Thoracic aorta (tissue), 2 donors: ENCODE measurements at places on chromosomes 2 and 18. TPM values are rescaled to one million over a fixed set of nuclear protein-coding genes. Genes with fewer than 3 reads are reported as not detected.

DNA sequence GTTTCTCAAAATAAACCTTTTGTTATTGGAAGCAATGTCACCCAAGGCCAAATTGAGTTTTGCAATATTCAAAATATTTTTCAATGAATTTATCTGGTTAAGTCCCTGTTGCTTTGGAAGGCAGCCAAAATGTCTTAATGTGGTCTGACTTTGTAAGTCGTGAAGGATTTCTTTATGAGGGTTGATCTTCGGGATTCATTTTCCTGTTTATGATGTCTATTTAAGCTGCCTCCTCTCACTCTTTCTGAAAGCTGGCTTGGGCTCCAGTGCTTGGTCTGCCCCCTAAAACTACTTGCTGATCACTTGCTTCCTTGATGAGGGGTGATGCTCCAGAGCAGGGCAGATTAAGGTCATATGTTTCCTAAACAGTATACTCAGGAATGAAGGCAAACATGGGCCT is 141.1 kb downstream of the ANTXR1 start:
- H3K4me1 ChIP-seq: peaks cover 58% of the 10 kb centered on the region
- no peaks in the 10 kb centered on the region for H3K36me3 ChIP-seq
- no peaks in the 10 kb centered on the region for H3K27me3 ChIP-seq
- peak overlapping the region; percentile 77 for H3K27ac ChIP-seq

DNA sequence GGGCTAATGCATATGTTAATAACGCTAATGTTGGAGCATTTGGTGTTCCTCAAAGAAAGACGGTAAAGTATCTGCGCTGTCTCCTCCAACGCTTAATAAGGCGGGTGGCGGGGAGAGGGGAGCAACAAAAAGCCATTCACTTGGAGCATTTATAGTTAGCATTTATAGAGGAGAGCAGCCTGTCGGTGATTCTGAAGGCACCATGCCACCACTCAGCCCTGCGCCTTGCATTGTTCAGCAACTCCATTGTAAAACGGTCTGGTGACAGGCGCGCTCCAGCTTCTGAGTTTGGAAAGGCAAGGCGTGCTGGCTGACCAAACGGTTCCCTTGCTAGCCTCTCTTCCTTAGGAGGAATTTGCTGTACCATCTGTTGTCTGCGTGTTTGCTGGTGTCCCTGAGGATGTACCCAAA is 83.9 kb downstream of the LYPD1 start:
- no peaks in the 10 kb centered on the region for H3K27me3 ChIP-seq
- H3K4me1 ChIP-seq: no peaks in the 10 kb centered on the region
- DNase-seq: no peak
- H3K4me3 ChIP-seq: no peak overlapping the region
- H3K27ac ChIP-seq: no peak overlapping the region
- no peaks in the 10 kb centered on the region for H3K36me3 ChIP-seq

DNA sequence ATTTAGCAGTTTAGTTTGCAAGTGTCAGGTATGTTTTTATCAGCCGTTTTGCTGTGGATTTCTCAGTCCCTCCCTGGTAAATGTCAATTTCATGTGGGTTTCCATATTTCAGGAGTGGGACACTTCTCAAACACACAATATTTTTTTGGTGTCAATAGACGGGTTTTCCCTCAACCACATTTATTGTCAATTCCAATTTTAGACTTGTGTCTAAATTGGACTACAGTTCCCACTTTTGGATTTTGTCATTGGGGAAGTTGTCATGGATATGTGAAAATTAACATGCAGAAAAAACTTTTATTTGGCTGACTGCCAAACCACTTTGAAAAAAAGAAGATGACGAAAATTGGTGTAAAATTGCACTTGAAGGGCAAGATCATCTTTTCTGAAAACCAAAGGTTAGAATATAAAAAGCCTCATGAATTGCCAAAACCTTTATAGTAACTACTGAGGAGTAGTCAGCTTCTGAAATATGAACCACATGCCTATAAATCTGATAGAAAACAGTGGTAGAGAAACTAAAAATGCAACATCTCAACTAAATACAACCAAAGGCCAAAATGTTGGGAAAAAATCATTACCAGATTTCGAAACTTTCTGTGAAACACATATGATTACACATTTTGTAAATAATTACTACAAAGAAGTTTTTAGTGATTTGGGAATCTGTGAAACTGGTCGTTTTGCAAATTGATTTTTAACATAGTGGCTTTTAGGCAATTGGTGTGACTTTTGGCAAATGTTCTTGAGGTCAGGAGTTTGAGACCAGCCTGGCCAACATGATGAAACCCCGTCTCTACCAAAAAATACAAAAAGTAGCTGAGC is 106.4 kb downstream of the BCL2L11 start:
- no peak for DNase-seq
- H3K4me3 ChIP-seq: no peak overlapping the region
- no peaks in the 10 kb centered on the region for H3K36me3 ChIP-seq
- no peaks in the 10 kb centered on the region for H3K27me3 ChIP-seq

DNA sequence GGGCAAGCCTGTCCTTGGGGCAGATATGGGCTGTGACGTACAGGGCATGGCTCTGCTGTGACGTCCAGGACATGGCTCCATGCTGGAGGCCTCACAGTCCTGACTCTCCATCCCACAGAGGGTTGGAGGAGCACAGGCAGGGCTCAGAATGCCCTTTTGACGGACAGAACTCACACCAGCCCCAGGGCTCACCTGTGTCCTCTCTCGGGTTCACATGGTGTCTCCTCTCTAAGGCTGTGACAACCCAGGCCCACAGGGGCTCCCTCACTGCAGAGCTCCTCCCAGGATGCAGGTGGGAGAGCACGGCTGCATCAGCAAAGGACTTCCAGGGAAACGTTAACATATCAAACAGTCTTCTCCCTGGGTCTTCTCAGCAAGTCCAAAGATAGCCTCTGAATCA is 133.8 kb downstream of the EIPR1 start:
- DNase-seq: no peak
- H3K27ac ChIP-seq: no peak overlapping the region
- no peak overlapping the region for H3K4me3 ChIP-seq
- H3K36me3 ChIP-seq: peaks cover 7% of the 10 kb centered on the region
- no peaks in the 10 kb centered on the region for H3K27me3 ChIP-seq

- H3K4me1 ChIP-seq: peaks cover 21% of the 10 kb centered on the region
- H3K27ac ChIP-seq: no peak overlapping the region
- no peak for DNase-seq
- no peak overlapping the region for H3K4me3 ChIP-seq
- no peaks in the 10 kb centered on the region for H3K27me3 ChIP-seq
- peaks cover 36% of the 10 kb centered on the region for H3K36me3 ChIP-seq
Observed at GRCh38 chr2:231359948-231360347, 35.6 kb upstream of the B3GNT7 start.

DNA sequence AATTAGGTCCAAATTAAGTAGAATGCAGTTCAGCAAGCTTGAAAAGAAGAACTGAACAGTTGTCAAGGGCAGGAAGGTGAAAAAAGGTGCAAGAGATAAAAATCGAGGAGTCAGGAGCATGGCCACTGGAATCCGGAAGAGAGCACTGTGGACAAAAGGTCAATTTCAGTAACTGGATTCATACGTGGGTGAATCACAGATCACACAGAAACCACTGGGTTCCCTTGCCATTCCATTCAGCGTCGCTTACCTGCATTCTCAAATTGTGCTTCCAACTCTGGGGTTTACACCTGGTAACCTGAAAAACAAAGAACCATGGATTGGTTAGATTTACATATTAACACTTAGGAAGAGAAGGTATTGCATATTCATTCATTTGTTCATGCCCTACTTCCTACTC is 21.6 kb upstream of the LMAN1 start:
- H3K27ac ChIP-seq: no peak overlapping the region
- no peak overlapping the region for H3K4me3 ChIP-seq
- no peak for DNase-seq
- no peaks in the 10 kb centered on the region for H3K4me1 ChIP-seq
- no peaks in the 10 kb centered on the region for H3K36me3 ChIP-seq
- no peaks in the 10 kb centered on the region for H3K27me3 ChIP-seq

- H3K36me3 ChIP-seq: no peaks in the 10 kb centered on the region
- H3K4me1 ChIP-seq: no peaks in the 10 kb centered on the region
- H3K27ac ChIP-seq: no peak overlapping the region
- H3K4me3 ChIP-seq: no peak overlapping the region
- H3K27me3 ChIP-seq: no peaks in the 10 kb centered on the region
Observed at GRCh38 chr18:35276267-35276666, 13.8 kb downstream of the ZSCAN30 start.

DNA sequence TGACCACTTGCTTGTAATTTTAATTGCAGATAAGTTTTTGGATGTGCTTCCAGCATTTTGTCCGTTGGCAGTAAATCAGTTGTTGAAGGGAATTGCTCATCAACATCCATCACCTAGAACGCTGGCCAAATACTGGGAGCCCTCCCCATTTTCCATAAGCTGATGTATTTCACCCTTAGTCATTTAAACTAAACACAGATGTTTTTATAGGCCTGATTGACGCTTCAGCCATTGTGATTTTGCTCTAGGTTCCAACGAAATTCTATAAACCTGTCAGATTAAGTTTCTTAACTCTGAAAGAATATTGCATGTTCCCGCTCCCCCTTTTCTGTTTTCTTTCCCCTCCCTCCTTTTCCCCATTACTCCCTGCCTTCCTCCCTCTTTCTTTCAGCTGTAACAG is 1.0 kb upstream of the RPRM start:
- no peak overlapping the region for H3K27ac ChIP-seq
- DNase-seq: no peak
- no peaks in the 10 kb centered on the region for H3K36me3 ChIP-seq
- no peaks in the 10 kb centered on the region for H3K27me3 ChIP-seq
- H3K4me1 ChIP-seq: peaks cover 11% of the 10 kb centered on the region

DNA sequence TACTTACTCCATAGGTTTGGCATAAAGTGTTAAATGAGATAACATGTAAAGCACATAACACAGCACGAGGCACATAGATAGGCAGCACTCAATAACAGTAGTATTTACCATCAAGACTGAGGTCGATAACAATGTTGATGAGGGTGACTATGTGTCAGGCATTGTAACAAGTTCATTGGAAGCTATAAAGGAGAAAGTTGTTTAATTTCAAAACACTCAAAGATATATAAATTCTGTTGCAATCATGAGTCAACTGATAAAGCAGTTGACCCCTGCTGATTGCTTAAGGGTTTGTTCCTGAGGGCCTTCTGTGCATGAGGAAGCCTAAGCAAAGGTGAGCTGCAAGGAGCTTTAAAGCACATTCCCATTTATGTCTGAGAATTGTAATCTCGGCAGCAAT is 760.5 kb downstream of the SATB2 start:
- H3K27ac ChIP-seq: no peak overlapping the region
- H3K36me3 ChIP-seq: no peaks in the 10 kb centered on the region

- DNase-seq: no peak
- H3K27me3 ChIP-seq: no peaks in the 10 kb centered on the region
- H3K4me3 ChIP-seq: no peak overlapping the region
- H3K36me3 ChIP-seq: no peaks in the 10 kb centered on the region
- no peak overlapping the region for H3K27ac ChIP-seq
Observed at GRCh38 chr2:16245481-16246054, 305.2 kb downstream of the MYCN start.

- H3K27ac ChIP-seq: no peak overlapping the region
- no peak for DNase-seq
- H3K27me3 ChIP-seq: no peaks in the 10 kb centered on the region
- H3K4me1 ChIP-seq: no peaks in the 10 kb centered on the region
- no peaks in the 10 kb centered on the region for H3K36me3 ChIP-seq
Observed at GRCh38 chr2:1101011-1101782, 150.5 kb downstream of the SNTG2 start.

Gene TUBA3E
- not detected for total RNA-seq

Gene CNTNAP5
- not detected for total RNA-seq

Gene SULT1C4
- total RNA-seq: not detected
